ENCODE measurements at places on chromosomes 11 and 22.

DNA sequence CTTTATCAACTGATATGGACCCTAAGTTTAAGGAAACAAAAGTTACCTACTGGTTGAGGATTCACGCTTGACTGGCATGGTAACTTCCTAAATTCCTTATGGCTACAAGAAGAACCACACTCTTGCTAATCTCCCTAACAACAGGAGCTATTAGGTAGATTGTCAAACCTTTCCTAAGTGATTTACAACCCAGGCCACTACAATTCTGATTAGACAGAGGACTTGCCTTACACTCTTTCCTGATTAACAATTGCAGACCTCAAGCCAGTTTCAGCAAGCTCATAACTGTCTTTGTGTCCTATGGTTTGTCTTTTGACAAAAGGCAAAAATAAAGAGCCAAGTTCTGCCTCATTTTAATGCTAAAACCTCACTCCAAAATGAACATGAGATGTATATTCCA is 16.3 kb downstream of the OR52K2 start:
- DNase-seq: no peak

DNA sequence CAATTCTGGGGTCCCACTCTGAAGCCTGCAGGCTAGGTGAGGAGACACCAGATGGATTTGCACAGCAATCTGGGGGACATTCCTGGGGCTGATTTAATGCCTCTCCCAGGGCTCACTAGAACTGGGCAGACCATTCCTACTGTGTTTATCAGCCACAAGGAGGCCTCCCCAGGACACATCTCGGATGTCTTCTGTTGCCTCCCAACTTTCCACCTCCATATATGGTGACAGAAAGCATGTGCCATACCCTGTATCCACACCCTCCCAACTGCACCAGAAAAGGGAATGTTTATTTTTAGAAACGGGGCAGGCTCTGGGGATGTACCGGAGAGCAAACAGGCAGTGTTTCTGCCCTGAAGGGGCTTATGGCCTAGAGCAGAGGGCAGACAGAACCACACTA is 181.8 kb downstream of the CSNK2A3 start:
- DNase-seq: no peak

GRCh38 chr11:2933375-2934020 is 4.3 kb upstream of the PHLDA2 start:
- DNase-seq: no peak

DNA sequence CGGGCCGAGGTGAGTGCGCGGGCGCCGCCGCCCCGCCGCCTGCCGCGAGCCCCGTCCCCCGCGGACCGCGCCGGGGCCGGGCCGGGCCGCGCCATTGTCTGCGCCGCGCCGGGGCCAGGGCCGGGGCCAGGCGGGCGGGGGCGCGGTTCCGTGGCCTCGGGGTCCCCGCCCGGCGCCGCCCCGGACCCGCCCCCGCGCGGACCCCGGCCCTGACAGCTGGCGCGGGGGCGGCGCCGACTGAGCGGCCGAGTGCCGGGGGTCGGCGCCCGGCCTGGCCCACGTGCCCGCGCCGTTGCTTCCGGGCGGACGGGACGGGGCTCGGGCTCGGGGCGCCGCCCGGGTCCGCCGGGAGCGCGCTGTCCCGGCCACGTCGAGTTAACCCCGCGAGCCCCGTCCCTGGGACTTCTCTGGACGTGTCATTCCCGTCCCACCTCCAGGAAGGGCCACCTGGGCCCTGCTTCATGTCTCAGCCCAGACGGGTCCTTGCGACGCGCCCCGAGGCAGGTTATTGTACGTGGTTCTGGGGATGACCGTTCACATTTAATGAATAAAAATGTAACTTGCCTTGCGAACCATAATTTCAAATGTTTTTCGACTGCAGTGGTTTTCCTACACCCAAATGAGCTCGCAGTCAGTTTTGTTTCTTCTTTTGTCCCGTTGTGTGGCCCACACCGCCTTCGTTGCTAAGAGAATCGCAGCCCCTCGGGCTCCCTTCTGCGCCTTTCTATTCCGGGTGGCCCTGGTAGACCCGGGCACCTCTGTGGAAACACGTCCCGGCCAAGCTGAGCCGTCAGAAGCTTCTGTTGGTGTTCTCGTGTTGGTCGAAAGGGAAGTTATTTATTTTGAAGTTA is 562 bp downstream of the ZBED4 start:
- no peak for DNase-seq

- no peak for DNase-seq
Measured at GRCh38 chr11:19436932-19437331, 196.2 kb upstream of the E2F8 start.

- no peak for DNase-seq
Measured at GRCh38 chr11:67270256-67271204, 4.3 kb downstream of the GRK2 start.

- DNase-seq: no peak
Measured at GRCh38 chr22:21569459-21570170, 2.1 kb downstream of the UBE2L3 start.
